ENCODE measurements at places on chromosomes 12 and 14. TPM values are rescaled to one million over a fixed set of nuclear protein-coding genes. Genes with fewer than 3 reads are reported as not detected.

Gene IAPP
- total RNA-seq: not detected

Gene GPR162
- total RNA-seq: 13.5 TPM

Gene PLCZ1
- total RNA-seq: 1.2 TPM

Gene CSAD
- 74.5 TPM for total RNA-seq

Gene SDS
- total RNA-seq: not detected

Gene PRR4
- total RNA-seq: 7.2 TPM

Gene TMEM63C
- total RNA-seq: 0.35 TPM

Gene PCED1B
- total RNA-seq: 3.3 TPM

Gene CDKN3
- total RNA-seq: 12.8 TPM

Gene ARID2
- 58.6 TPM for total RNA-seq

Gene FLRT2
- total RNA-seq: 256 TPM

Gene OAS1
- 13.3 TPM for total RNA-seq

Gene LRFN5
- 15.5 TPM for total RNA-seq

Gene MORN3
- total RNA-seq: 0.70 TPM

Gene FBXO34
- total RNA-seq: 39.6 TPM

Gene ESR2
- total RNA-seq: 0.88 TPM

Gene SLC6A15
- 0.58 TPM for total RNA-seq

Gene PTHLH
- 0.99 TPM for total RNA-seq

Gene EML5
- 6.5 TPM for total RNA-seq

Gene TMEM253
- 0.35 TPM for total RNA-seq

Gene DHRS7
- 84.1 TPM for total RNA-seq

Gene NEDD8
- total RNA-seq: 56.1 TPM

Gene CLEC1B
- total RNA-seq: 1.1 TPM

Gene BCL11B
- 2.9 TPM for total RNA-seq

Gene CLEC9A
- 0.93 TPM for total RNA-seq

Gene PPM1H
- 23.3 TPM for total RNA-seq

Gene CLEC2D
- 11.7 TPM for total RNA-seq

Gene RPL10L
- not detected for total RNA-seq

Gene METTL1
- 10.3 TPM for total RNA-seq

Gene RND1
- total RNA-seq: 4.3 TPM

Gene ENDOU
- not detected for total RNA-seq

Gene GPRC5D
- not detected for total RNA-seq

Gene LGALS3
- total RNA-seq: 41.8 TPM

Gene CCDC196
- total RNA-seq: not detected

Gene PRB3
- total RNA-seq: not detected
